ENCODE measurements at places on chromosomes 12 and 14. TPM values are rescaled to one million over a fixed set of nuclear protein-coding genes. Genes with fewer than 3 reads are reported as not detected.

GRCh38 chr12:32446316-32447119 lies 47.2 kb downstream of the FGD4 start:
- DNase-seq: no peak

DNA sequence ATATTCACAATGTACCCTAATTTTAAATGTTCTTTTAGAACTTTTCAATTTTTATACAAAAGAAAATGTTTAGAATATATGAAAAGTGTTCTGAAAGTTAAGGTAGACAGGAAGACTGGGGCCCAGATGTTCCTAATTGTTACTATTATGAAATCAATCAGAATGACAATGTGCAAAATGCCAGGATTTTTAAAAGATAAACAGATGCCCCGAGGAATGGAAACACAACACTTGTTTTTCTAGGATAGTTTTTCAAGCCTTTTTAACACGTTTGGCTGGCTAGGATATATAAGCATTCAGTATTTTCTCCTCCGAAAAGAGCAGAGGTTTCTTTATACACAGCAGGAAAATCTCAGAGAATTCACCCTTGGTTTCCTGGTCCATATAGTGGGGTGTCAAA lies 106.8 kb downstream of the ESR2 start:
- DNase-seq: no peak

- DNase-seq: no peak
These were observed 10.7 kb upstream of the TXNRD1 start for GRCh38 chr12:104204690-104205480.

GRCh38 chr12:57837864-57838562 lies 8.5 kb downstream of the CTDSP2 start:
- no peak for DNase-seq

TC2N gene
- 13.0 TPM for total RNA-seq

FOXA1 gene
- total RNA-seq: 29.6 TPM

DNA sequence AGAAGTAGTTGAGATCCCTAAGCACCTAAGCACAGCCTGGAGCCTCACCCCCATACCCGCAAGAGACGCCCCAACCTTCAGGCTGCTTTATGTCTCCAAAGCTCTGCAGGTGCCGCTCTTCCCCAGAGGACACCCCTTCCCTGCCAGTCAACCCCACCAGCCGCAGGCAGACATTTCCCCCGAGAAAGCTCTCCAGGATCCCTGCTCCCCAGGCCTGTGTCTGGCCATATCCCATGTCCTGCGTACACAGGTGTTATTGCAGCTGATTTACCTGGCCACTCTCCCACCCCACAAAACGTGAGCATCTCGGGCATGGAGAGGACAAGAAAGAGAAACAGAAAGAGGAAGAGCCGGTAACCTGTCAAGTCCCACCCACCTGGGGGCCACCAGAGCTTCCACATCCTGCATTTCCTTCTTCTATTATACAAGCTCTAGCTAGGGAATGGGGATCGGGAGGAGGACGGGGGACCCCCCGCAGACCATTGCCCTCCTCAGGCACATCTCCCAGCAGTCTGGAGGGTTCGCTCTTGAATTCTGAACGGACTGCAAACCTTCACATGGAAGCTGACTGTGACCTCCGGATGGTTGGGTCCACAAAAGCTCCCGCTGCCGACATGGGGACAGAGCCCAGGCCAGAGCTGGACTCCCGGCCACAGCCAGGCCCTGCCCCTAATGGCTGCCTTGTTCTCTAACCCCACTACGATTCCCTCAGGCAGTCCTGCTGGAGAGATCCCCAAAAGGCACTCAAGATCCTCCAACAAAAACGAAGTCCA lies 17.6 kb downstream of the CCDC88C start:
- DNase-seq: no peak

STON2 gene
- total RNA-seq: 0.40 TPM

DNA sequence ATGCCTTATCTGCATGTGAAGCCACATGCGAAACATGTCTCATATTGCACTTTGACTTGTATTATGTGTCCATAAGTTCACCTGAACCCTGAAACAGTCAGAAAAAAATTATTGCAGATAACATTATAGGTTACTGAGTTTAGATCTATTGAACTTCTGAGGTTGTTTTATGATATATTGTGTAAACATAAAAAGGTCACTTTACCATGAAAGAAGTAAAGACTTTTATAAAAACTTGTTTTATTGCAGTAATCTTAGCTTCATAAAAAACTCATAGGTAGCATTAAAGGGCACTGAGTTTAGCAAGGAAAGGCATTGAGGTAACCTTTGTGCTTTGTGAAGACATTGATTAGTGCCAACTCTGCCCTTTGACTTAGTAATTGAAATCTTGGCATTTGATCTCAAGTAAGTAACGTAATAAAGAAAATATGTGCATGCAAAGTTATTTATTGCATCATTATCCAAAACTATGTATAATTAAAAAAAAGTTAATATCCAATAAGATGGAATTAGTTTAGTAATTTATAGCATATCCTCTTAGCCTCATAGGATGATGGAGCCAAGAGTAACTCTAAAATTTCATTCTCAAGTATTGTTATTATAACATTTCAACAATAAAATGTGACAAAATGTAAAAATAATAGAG lies 313.3 kb upstream of the ATP2B1 start:
- DNase-seq: no peak

P2RX7 gene
- total RNA-seq: 1.2 TPM

ANP32D gene
- not detected for total RNA-seq

GRCh38 chr12:13241833-13242488 lies 45.4 kb downstream of the EMP1 start:
- DNase-seq: no peak

DNA sequence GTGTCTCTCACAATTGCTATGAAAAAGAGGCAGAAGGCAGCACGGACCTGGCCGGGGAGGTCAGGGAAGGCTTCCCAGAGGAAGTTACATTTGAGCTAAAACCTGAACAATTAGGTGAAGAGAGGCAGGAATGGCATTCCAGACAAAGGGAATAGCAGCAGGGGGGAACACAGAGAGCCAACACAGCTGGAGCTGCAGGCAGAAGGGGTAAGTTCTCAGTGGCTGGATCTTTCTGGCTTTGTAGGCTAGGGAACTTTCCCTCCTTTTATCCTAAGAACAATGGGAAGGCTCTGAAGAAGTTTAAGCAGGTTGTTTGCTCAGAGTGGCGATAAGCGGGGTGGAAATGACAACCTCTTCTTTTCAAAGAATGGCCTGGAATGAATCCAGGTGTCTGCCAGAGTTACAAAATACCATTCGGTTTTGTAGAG lies 100.0 kb downstream of the PRIMA1 start:
- DNase-seq: no peak

GYS2 gene
- total RNA-seq: not detected

ATL1 gene
- total RNA-seq: 2.7 TPM

DNA sequence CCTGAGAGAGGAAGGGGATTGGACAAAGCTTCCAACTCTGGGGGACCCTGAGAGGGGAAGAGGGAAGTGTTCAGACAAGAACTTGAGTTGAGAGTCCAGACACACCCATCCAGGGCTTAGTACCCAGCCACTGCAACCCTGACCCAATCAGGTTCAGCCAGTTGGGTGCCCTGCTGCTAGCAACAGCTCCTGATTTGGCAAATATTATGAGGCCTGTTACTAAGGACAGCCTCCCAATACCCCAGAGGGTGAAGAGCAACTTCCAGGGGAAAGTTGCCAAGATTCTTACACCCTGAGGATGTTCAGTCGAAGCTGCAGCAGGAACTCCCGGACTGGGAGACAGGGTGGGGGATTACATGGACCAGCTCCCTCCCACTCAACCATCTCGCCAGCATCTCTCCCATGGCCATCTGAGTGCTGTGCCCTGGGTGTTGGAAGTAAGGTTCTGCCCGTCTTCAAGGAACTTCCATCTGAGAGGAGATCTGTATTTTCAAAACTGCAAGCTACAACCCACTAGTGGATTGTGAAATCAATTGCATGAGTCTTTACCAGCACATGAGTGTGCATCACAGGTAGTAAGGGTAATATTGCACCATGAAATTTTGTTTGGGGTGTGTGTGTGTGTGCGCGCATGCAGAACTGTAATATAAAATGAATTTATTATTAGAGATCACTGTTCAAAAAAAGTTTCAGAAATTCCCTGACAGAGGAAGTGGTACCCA lies 11.5 kb upstream of the KRT78 start:
- no peak for DNase-seq

SERPINA12 gene
- total RNA-seq: not detected

- DNase-seq: no peak
These were observed 76.4 kb upstream of the FAR2 start for GRCh38 chr12:29072631-29073030.

DNA sequence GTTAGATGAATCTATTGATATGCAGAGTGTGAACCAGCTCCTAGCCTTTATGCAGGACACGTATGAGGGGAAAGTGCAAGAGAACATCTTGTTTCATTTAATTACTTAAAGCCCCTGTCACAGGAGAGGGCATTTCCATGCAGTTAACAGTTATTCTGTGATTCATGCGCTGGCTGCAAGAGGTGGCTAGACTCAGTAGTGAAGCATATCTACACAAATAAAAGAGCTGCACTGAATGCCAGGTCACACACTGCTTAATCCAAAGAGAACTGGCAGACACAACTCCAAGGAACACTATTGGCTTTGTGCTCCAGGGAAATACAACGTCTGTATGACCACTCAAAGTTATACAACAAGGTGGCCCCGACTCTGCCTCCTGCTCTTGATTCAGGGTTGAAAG lies 394.1 kb downstream of the C12orf75 start:
- no peak for DNase-seq

DNA sequence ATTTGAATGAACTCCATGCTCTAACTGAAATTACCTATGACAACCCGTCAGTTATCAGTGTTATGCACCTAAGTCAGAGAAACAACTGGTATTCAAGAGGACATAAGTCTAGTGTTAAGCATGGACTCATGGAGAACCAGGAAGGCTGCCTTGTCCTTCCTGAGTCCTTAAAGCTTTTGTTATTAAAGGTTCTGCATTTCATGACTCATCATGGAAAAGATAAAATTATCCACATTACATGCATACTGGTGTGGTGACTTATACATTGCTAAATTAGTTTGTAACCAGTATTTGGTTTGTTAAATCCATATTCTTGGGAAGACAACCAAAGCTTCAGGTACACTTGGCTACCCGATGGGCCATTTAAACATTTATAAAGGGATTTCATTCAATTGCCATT lies 6.5 kb upstream of the OR4E1 start:
- DNase-seq: no peak

DNA sequence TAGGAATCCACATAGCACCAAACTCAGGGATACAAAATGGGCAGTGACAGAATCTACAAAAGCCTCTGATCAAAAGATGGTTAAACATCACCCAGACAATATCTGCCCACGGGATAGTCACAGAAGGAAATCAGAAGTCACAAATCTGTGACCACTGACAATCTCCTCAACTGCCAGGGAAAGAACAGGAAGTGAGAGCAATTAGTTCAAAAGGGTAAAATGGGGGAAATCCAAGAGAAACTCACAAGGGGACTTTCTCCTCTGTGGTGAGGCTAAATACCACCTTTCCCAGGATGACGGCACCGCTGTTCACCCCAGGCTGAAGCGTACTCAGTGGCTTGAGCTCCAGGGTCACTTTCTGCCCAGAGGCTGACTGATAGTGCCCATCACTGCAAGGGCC lies 10.7 kb downstream of the TTC5 start:
- no peak for DNase-seq

DNA sequence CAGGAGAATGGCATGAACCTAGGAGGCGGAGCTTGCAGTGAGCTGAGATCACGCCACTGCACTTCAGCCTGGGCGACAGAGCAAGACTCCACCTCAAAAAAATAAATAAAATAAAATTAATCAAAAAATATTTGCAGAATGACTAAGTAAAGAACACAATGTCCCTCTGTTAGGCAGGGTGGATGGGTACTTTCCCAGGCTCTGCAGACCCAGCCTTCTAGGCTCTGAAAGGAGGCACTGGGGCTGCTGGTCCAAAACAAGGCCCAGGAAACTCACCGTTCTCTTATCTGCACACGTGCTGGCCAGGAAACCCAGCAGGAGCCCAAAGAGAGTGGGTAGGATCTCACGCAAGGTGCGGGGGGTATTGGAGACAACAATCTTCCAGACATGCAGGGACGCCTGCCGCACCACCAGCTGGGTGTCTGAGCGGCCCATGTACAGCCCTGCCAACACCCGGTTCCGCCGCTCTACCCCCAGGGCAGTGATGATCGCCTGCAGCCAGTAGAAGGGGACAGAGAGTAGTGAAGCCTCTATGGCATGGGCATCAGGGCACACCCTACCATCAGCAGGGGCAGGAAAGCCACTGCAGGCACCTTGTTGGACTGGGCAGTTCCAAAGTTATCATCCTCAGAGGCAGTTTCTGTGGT lies 25.8 kb upstream of the RAB35 start:
- DNase-seq: no peak

GRCh38 chr12:63898764-63899337 lies 54.4 kb downstream of the SRGAP1 start:
- no peak for DNase-seq

DNA sequence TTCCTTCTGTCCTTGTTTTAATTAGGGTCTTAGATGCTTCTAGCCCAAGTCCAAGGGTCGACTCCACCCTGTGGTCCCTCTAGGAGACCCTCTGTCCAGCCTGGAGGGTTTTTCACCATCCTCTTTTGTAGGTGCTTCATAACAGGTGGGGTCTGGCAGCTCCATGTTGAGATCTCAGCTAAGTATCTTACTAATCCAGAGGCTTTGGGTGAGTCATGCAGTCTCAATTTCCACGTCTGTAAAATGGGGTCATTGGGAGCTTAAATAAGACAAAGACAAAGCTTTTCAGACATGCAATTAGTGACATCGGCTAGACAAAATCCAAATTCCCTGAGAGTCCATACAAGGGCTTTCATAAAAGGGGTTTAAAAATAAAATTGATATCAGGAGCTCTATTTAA lies 3.2 kb downstream of the HSPB8 start:
- DNase-seq: no peak

LMNTD1 gene
- 0.15 TPM for total RNA-seq

DNA sequence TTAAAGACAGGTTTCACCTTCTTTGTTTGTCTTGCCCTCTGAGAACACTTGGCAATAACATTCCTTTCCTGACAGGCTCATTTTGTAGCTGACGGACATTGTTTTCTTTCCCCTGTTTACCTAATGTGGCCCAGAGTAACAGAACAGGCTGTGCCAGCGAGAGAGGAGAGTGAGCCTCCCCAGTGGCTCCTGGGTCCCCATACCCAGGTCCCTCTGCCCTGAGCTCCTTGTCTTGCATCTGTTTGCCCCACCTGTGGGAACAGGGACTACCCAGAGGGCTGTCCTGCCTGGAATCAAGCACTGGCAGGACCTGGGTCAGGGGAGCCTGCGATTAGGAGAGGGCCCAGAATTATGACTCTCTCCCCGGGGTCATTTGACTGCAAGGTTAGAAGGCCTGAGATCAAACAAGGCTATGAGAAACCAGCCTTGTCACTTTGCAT lies 222.9 kb downstream of the ZFP36L1 start:
- no peak for DNase-seq

DNA sequence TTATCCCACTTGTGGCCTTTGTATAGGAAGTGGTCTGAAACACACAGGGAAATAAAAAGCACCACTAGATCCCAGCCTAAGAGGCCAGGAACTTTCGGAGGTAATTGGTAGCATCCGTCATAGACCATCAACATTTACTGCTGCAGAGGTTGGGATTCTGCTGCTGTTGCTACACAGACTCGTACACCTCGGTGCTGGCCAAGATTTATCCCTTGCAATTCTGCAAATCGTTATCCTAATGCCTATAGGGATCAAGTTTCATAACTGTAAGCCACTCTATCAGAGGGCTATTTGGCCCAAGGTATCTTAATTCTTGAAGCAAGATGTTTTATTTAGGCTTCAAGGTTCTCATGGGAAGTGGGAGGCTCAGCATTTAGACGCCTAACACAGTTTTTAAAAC lies 913.6 kb downstream of the GALC start:
- DNase-seq: no peak

RPS6KL1 gene
- total RNA-seq: 6.1 TPM
